Colonic mucosa (tissue), 4 donors: ENCODE measurements at places on chromosomes 3 and 15. TPM values are rescaled to one million over a fixed set of nuclear protein-coding genes. Genes with fewer than 3 reads are reported as not detected.
A peak's percentile ranks its signal among the peaks of the same experiment; 100 is the strongest.

FHIT gene
- 7.7 TPM for total RNA-seq

MOBP gene
- 0.56 TPM for total RNA-seq

BUB1B gene
- 10.2 TPM for total RNA-seq

PSTPIP1 gene
- 3.7 TPM for total RNA-seq

CCR9 gene
- not detected for total RNA-seq

COL6A5 gene
- not detected for total RNA-seq

GRAMD1C gene
- 4.1 TPM for total RNA-seq

MYLK gene
- 58.8 TPM for total RNA-seq

MINDY4B gene
- not detected for total RNA-seq

CCDC39 gene
- total RNA-seq, result not detected

ERICH6 gene
- total RNA-seq, result not detected

DNA sequence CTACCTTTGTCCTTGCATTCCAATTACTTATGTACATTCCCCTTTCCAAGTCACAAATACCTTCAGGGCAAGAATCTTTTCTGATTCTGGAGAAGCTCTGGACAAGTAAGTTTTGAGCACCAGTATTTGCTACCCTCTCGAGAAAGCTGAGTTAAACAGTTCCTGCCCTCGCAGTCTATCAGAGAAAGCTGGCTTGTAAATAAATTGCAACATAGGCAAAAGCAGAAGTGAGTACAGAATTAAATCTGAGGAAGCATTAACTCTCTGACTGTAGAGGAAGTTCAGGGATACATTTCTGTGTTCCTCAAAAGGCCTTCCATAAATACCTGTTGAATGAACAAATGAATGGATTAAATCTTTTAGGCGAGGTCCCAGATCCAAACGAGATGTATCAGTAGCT, 1.2 kb downstream of the OSBPL11 start:
- no peak for DNase-seq

DNA sequence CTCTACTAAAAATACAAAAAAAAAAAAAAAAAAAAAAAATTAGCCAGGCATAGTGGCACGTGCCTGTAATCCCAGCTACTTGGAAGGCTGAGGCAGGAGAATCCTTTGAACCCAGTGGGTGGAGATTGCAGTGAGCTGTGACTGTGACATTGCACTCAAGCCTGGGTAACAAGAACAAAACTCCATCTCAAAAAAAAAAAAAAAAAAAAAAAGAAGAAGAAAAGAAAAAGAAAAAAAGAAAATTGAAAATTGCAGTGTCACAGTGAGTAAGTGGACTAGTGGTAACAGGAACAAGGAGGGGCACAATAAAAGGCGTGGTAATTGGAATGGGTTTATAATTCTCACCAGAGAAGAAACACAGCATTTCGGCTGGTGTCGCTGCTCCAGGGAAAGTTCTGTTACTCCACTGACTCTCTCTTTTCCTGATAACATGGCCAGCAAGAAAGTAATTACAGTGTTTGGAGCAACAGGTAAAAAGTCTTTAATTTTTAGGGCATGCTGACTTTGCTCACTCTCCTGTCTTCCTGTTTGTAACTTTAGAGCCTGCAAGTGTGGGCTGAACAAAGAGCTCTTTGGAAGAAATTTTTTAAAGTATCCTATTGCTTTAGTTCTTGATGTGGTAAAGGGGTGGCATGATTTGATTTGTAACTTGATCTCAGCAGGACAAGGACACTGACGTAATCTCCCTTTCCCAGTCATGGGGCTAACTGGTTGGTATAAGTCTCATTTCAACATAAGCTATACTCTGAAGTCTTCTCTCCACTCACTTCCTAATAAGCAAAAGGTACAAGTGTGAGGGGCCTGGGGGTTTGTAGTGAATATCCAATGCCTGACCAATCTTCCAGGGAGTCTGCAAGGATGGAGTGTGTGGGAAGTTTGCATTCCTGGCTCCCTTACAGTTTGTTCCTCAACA, 22.1 kb upstream of the TRA2B start:
- DNase-seq, result peak; percentile 61

- no peak for DNase-seq
These were observed 213.7 kb downstream of the LPP start for GRCh38 chr3:188367678-188368077.

DNA sequence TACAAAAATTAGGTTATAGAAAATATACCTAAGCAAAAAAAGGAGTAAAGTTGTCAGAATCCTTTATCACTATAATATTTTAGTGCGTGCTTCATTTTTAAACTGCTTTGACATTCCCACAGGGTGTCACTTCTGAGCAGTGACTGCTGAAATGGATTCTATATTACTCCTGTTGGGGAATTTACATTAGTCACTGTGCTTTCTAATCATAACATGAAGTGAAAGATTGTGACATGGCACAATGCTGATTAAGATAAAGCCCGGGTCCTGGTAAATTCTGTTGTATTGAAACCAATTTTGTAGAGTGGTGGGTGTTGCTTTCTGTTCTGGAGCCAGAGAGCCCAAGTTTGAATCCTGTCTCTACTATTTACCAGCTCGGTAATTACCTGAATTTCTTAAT, 36.4 kb upstream of the EHHADH start:
- no peak for DNase-seq

GRCh38 chr15:29822100-29822683, at the start of gene TJP1:
Gene TJP1, minus strand, starts transcription at chr15:29822468. Its CDS starts 440 bp downstream, at chr15:29822028.
- peak; percentile 83 for DNase-seq

GRCh38 chr3:112391648-112392047, 58.7 kb downstream of the CD200 start:
- DNase-seq, result no peak

DNA sequence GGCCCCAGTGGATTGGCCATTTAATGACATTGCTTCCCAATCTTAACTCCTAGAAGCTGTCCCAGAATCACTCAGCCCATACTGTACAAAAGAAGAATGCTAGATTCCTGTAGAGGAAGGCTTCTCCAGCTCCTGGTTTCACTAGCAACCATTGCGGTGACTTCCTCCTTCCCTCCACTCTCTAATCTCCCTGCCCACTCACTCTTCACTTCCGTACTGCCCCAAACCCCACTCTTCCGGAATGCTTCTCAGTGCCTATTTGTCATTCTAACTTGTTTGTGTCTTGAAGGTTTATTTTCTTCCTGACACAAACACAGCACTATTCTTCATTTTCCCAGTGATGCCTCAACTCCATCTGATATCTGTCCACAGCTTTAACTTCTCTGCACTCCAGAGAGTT, 97.1 kb upstream of the SPATA16 start:
- DNase-seq, result no peak

GRCh38 chr3:123044981-123045763, 17.6 kb upstream of the SEMA5B start:
- no peak for DNase-seq

GRCh38 chr3:8962226-8962861, 928 bp downstream of the RAD18 start:
- DNase-seq, result no peak

DNA sequence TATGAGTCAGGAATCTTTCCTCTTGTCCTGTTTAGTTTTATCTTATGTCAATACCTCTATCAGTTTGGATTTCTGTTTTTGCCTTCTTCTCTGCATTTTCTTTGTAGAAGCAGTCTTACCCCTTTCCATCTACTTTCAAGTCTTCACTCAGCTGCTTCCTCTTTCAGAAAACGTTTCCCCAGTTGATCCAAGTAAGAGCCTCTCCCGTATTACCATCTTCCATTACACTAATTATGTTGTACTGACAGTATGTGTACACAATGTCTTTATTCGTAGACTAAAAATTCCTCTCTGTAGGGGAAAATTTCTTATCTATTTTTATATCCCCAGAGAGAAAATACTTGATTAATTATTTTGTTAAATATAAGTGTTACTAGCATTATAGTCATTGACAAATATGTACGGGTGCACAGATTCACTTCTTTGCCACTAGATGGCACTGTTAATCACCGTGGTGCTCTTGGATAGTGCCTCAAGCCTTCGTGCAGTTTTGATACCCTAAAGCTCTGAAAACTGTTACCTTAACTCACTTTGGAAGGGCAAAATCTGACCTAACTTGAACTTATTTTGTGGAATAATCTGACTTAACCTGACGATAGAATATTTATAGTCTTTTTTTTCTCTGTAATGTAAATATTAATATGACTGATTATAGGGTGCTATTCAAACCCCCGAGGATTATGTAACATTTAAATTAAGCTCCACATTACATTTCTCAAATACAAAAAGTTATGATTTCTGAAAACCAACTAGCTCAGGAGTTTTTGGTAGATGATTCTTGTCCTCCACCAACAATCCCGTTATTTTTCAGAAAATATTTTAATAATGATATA, 74.2 kb upstream of the POU1F1 start:
- DNase-seq, result peak; percentile 25

DNA sequence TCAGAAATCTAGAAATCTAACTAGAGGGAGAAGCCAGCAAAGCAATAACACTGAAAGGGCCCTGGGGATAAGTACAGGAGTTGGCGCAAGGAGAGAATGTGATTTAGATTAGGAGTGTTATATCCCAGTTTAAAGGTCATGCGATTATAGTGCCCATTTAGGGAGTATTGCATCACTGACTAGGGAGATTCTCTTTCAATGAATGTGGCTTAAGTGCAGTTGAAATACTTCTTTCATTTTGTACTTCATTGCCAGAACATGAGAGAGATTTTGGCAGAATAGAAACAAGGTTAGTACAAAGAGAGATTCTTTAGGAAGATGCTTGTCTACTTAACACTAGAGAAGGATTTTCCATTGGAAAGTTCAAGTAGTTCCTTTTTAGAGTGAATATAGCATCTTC, 13.9 kb downstream of the ROBO2 start:
- no peak for DNase-seq

DNA sequence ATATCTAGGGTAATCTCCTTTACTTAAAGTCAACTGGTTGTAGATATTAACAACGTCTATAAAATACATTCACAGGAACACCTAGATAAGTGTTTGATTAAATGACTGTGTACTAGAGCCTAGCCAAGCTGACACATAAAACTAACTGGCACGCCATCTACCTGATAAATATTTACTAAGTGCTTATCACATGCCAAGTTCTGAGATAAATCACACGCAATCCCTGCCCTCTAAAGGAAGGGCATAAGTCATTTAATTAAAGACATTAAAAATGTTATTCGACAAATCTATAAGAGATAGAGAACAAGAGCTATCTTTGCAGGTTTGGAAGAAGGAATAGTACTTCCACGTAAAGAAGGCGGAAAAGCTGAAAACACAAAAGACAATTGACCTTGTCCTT, 11.1 kb upstream of the MB21D2 start:
- DNase-seq, result no peak

GRCh38 chr3:46527239-46527638, 29.5 kb downstream of the RTP3 start:
- DNase-seq, result no peak

DNA sequence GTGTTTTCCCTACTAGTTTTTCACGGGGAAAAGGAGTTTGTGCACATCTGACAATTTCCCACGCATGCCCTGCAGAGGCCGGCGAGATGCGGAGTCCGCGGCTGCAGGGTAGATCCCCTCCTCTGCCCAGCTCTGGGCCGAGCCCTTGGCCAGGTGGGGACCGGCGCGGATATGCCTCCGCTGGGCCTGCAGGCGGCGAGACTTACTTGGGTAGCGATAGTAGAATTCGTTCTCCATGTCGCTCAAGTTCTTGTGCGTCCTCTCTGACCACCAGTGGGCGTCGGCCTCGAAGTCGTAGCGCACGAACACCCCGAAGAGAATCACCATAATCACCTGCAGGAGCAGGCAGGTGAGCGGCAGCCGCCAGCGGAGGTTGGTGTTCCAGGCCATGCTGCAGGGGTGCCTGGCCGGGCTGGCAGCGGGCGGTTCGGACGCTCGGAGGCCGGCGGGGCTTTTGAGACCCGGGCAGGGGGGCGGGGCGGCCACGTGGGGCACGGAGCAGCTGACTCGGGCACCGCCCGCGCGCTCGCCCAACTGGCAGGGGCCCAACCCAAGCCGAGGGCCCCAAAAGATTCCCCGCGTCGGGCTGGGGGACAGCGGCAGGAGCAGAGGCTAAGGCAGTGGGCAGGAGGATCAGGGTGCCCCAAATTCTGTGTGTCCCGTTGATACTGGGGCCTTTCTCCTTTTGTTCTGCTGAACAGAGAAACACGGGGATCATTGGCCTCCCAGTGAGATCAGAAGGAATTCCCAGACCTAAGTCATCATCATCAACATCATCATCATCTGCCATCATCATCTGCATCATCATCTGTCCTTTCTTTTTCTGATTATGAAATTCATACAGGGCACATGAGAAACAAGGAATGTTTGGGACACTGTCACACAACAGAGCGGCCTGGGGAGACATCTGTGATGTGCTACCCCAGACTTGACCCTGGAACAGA, at the start of gene RHCG:
Gene RHCG, minus strand, starts transcription at position 429 of the 944 bp plus-strand sequence. Its CDS starts 39 bp downstream, at position 390.
- DNase-seq, result no peak

GRCh38 chr3:347581-347980, 151.0 kb downstream of the CHL1 start:
- DNase-seq, result no peak

DNA sequence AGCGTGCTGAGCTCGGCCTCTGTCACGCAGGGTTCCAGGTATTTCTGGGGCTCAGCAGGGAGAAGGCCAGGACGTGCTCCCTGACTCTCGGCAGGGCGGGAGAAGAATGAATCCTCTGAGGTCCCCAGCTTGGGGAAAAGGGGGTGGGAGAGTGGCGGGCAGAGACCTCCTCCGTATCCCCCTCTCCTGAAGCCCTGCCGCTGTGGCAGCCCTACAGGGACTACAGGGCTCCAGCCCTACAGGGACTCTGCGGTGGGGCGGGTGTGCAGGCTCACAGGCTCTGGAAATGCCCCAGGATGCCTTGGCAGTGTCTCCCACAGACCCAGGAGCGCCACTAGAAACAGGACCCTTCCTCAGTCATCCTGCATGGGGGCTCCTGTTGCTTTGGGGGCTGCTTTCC, 46.2 kb downstream of the HMCES start:
- DNase-seq, result no peak

DNA sequence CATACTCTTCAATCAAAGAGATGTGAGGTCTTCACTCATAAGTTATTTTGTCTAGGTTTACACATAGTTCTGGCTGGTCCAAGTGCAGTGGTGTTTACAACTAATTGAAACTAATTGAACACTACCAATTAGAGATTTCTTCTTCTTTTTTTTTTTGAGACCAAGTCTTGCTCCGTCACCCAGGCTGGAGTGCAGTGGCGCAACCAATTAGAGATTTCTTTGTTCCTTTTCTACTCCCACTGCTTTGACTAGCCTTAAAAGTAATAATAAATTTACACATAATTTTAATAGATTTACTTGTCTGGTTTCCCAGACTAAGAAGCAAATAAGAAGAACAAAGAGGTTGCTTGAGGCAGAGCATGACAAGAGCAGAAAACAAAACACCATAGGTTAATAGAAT, 6.7 kb upstream of the DENND6A start:
- DNase-seq, result no peak

GRCh38 chr3:76177610-76178009, 392.3 kb upstream of the ZNF717 start:
- no peak for DNase-seq

GRCh38 chr15:51908316-51908715, 63.3 kb downstream of the LEO1 start:
- DNase-seq, result no peak

GRCh38 chr15:78855746-78856145, 16.9 kb upstream of the MORF4L1 start:
- no peak for DNase-seq

DNA sequence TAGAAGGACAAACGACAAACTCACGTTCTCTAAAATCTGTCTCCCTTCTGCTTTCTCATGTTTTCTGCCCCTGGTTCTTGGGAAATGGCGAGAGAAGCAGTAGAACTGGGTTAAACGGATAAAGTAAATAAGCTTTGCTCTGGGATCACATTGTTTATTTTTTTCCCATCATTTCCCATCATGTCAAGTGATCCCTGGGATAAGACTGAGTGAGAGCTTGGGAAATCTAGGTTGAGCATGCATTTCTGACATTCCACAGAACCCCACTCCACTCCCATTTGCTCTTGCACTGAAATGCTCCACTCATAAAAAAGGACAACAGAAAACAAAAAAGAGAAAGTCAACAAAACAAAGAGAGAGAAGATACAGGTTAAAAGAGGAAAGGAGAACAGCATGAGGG, 69.1 kb downstream of the SEMA6D start:
- no peak for DNase-seq
